Activated CD8-positive, alpha-beta memory T cell treated with anti-CD3 and anti-CD28 coated beads for 24 hours (primary cell): ENCODE measurements at places on chromosomes 1 and 21.

- no peak for DNase-seq
Measured at GRCh38 chr1:61387829-61388228, 305.5 kb downstream of the NFIA start.

DNA sequence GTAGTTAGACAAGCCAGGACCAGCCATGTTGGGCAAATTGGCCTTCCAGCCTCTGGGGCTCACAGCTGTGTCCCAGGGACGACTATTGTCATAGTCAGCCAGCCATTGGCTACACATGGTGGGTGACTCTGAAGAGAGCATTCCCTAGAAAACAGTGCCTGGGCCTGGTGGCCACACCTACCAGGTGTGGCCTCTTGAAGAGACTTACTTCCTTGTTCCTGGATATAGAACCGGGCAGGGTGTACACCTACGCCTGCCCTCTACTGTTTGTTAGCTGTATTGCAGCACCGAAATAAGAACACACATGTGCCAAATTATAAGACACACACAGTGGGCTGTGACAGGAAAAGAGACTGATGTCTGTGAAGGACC is 134.6 kb upstream of the ARHGEF16 start:
- DNase-seq, result peak; percentile 58

GRCh38 chr1:209073879-209074278 is 509.6 kb upstream of the CAMK1G start:
- DNase-seq, result no peak

- DNase-seq, result no peak
Measured at GRCh38 chr1:235206533-235207208, 45.6 kb upstream of the RBM34 start.

DNA sequence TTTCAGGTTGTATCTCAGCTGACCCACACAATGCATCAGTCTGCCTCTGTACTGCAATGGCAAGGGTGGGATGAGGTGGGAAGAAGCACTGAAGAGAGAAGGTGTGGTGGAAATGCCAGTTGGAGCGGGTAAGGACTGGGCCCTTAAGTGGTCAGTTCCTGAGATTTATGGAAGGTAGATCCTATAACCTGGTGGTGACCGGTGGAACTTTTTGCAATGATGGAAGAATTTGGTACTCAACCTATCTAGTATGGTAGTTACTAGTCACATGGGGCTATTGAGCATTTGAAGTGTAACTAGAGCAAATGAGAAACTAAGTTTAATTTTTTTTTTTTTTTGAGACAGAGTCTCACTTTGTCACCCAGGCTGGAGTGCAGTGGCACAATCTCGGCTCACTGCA is 8.2 kb upstream of the HPCAL4 start:
- peak; percentile 4 for DNase-seq

DNA sequence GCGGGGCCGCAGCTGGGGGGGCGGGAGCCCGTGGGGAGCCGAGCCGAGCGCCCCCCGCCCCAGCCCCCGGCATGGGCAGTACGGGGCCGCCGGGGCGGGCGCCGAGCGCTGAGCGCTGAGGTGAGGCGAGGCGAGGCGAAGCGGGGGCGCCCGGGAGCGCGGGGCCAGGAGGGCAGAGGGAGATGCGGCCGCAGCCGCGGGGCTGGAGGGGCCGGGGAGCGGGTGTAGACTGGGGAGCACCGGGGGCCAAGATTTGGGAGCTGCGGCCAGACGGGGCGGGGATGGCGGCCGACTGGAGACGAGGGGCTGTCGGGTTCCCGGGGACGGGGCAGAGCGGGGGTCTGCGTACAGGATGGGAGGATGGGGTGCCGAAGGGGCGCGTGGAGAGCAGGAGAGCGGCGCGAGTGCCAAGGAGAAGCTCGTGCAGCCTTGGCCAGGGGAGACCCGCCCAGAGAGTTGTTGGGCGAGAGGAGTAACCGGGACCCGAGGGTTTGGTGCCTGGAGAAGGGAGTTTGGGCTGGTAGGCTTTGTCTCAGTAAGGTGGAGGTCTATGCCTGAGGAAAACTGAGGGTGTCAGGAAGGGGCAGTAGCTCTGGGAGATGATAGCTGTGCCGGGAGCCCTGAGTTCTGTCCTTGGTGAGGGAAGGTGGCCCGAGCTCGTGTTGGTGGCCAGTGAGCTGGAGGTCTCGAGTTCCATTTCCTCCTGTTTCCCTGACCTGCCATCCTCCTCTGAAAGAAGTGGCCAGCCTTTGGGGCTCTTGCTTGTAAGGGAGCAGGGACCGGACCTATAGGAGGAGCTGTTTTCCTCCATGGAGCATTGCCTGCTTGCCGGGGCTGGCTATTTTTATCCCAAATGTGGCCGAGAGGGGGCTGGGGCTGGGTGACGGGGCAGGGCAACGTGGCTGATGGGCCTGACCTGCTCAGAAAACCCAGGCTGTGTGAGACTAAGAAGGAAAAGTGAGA is 539 bp downstream of the ATP8B2 start:
- DNase-seq, result no peak

- DNase-seq, result no peak
Measured at GRCh38 chr1:64955097-64956009, 11.0 kb downstream of the JAK1 start.

DNA sequence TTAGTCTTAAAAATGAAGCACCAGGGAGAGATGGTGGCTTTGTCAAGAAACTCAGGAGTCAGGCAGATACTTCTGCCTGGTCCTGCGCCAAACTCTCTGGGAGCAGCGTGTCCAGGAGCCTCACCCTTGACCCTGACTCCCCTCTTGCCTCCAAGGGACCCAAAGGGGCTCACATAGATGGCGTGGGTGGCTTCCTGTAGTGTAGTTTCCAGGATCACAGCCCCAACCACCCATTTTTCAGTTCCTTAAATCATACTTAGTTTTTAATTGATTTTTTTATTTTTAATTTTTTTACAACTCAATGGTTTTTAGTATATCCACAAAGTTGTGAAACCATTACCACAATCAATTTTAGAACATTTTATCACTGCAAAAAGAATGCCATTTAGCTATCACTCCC is 107.7 kb upstream of the IGSF21 start:
- no peak for DNase-seq

- no peak for DNase-seq
Measured at GRCh38 chr1:218742467-218743262, 397.5 kb downstream of the TGFB2 start.

GRCh38 chr21:42258150-42258884 is 39.4 kb downstream of the ABCG1 start:
- DNase-seq, result peak; percentile 93

- no peak for DNase-seq
Measured at GRCh38 chr1:157249326-157249725, 111.1 kb upstream of the ETV3 start.

DNA sequence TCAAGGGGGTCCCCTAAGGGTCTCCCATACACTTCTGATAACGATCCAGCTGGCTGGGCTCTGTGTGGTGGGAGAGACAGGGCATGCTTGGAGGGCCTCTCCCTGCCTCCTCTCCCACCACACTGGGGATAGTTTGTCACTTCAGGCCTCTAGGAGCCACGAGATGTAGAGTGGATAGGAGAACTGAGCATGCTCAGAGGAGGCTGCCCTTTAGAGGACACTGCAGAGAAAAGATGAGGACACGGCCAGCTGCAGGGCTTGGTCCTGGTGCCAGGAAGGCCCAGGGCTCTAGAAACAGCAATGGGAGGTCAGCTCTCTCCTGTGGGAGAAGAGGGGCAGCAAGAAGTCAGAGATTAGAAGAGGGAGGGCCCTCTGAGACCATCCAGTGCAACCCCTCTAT is 25.7 kb downstream of the SLC9A1 start:
- DNase-seq, result no peak

DNA sequence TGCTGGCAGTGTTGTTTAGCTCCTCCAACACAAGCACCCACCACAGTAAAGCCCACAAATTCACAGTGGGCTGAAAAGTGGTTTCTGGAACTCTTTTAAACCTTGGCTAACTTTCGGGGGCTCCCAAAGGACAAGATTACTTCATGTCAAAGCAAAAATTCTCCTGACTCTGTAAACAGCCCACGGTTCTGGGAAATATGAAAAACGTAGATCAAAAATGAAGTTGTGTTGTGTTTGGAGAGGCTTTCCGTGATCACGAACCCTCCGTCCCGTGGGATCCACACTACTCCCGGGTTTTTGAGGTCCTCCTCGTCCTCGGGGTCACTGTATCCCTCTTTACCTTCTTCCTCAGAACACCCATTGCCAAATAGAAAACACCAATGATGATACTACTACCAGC is 159.0 kb upstream of the RUNX1 start:
- DNase-seq, result no peak

GRCh38 chr1:64748222-64748621 is 3.3 kb downstream of the RAVER2 start:
- no peak for DNase-seq

DNA sequence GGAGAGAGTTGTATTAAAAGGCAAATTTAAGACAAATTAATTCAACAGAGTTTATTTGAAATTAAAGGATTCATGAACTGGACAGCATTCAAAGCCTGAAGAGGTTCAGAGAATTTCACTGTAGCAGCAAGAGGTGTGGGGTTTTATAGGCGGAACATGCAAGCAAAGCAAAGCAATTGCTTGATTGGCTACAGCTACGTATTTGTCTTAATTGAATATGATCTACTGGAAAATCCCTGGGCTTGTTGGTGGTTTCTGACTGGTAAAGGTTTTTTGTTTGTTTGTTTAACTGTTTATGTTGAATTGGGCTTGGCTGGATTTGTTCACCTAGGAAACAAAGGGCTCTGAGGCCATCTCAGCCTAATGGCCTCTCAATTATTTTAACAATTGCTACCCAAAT is 61.5 kb downstream of the KCNK1 start:
- DNase-seq, result no peak

- no peak for DNase-seq
Measured at GRCh38 chr1:42784547-42784945, 245 bp upstream of the TMEM269 start.

DNA sequence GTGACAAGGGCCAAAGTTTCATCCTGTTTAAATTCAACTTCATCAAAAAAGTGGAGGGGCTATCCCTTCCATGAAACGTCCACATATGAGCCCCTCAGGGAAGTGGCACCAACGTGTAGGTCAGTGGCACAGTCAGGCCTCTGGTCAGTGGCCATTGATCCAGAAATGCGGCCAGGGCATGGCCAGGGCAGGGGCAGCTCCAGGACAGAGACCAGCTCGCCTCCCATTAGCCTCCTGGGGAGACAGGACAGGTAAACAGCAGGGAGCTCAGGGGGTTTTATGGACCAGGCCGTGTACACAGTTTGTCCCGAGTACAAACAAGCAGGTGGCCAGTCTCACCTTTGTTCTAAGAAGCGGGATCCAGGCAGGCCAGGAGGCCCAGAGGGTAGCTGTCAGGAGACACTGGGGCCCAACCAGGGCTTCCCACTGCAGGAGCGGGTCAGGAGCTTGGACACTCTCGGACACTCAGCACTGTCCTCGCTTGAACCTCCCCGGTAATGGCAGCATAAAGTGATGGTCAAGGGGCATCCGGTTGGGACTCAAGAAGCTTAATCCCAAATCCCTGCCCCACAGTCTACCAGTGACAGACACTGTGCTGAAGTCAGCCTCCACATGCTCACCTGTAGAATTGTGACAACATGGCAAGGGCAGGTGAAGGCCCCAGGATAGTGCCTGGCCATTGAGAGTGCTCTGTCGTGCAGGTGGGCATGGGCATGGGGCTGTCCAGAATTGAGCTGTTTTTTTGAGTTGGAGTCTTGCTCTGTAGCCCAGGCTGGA is 144.1 kb upstream of the ERRFI1 start:
- no peak for DNase-seq

GRCh38 chr1:61692155-61692800 is 32.7 kb downstream of the TM2D1 start:
- DNase-seq, result no peak

- no peak for DNase-seq
Measured at GRCh38 chr1:5110508-5110907, 456.1 kb downstream of the AJAP1 start.

GRCh38 chr1:110123224-110123623 is 11.0 kb downstream of the UBL4B start:
- DNase-seq, result no peak

DNA sequence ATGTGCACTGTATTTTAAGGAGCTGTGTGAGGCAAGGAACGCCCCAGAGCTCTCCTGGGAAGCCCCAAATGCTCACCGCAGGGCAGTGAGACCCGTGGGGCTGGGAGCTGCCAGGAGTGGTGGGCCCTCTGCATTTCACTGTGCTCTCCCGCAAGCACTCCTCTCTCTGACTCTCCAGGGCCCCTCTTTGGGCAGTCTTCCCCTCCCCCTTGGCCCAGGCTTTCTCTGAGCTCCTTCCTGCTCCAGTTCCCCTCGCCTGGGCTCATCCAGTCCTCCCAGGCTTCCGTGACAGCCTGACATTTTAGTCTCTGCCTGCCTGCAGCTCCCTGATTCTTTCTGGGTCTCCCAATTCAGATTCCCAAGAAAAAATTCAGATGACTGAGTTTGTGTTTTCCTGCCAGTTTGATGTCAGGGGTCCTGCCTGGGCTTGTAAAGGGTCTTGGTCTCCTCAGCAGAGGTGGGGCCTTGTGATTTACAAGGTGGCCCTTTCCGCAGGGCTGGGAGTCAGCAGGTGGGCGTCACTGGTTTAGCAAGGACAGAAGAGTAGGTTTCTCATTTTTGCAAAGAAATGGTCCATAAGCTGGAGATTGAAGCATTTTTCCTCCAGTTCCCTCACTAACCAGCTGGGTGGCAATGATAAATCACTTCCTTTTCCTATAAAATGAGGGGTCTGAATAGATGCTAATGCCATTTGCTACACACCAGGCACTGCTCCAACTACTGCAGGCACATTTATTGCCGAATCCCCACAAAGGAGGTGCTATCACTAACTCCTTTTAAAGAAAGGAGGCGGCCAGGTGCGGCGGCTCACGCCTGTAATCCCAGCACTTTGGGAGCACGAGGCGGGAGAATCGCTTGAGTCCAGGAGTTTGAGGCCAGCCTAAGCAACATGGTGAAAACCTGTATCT is 1.9 kb upstream of the CA6 start:
- no peak for DNase-seq

GRCh38 chr1:55538428-55538827 is 323.3 kb upstream of the USP24 start:
- no peak for DNase-seq

DNA sequence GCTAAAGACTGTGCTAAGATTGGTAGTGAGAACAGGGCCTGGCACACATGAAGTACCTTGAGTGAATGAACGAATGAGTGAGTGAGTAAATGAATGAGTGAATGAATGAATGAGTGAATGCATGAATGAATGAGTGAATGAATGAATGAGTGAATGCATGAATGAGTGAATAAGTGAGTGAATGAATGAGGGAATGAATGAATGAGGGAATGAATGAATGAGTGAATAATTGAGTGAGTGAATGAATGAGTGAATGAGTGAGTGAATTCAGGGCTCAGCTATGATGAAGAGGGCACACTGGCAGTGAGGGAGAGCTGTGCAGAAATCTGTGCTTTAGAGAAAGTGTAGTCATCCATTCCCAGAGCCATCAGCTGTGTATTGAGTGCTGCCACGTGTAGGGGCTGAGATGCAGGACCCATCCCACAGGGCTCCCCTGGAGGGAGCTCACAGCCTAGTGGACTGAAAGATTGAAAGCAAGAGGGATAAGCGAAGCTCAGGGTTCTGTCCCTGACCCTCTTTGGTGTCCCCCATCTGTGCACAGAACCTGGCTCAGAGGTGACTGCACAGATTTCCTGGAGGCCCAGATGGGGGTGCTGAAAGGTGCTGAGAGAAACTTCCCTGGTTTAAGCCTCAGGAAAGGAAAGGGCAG is 217.9 kb upstream of the VAMP3 start:
- no peak for DNase-seq
